ENCODE measurements at places on chromosomes 7 and 10. TPM values are rescaled to one million over a fixed set of nuclear protein-coding genes. Genes with fewer than 3 reads are reported as not detected.

FERD3L gene
- not detected for total RNA-seq

RBM20 gene
- total RNA-seq = not detected

OPN1SW gene
- total RNA-seq = not detected

TUBAL3 gene
- total RNA-seq = not detected

CRYGN gene
- not detected for total RNA-seq

GRCh38 chr10:17029239-17029580, 100.4 kb downstream of the CUBN start:
- DNase-seq = no peak

GRCh38 chr7:104951546-104951945, 62.5 kb upstream of the KMT2E start:
- no peak for DNase-seq

DNA sequence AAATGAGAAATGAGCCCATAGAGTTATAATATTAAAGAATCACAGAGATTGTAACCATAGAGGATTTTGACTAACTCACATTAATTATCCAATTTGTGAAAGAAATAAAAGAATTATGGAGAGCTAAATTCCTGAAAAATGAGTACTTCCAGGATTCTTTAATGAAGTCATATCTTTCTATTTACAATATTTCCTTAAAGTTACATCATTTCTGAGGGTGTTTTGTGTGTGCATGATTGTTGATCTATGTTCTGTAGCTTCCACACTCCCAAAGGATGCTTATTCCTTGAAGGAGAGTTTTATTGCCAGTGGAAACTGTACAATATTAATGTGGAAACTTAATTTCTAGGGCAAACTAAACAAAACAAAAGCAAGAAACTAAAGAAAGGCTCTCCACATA, 299.6 kb downstream of the MDFIC start:
- no peak for DNase-seq

- DNase-seq = no peak
Observed at GRCh38 chr10:113056441-113057021, 106.5 kb downstream of the TCF7L2 start.

DNA sequence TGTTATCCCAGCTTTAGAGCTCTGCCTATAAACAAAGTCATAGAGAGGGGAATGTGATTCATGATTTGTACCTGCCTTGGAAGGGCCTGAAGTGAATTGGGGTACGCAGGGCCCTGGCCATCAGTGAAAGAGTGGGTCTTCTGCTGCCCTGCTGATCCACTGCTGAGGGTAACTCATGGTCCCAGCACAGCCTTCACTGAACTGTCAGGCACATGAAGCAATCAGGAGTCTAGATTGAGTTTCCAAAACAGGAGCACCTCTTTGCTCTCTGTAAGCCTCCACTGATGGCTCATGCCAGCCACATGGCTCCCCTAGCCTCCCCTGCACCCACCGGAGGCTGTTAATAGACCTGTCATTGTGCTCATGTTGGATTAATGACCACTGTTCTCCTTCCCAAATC, 217.6 kb downstream of the KCNMA1 start:
- DNase-seq = no peak

GRCh38 chr7:155109121-155109520, 39.0 kb downstream of the HTR5A start:
- no peak for DNase-seq

- no peak for DNase-seq
Observed at GRCh38 chr7:24764972-24765744, 7.9 kb upstream of the GSDME start.

Data from T-helper 17 cell (primary cell).